ENCODE measurements at places on chromosomes 12 and 14.
A peak's percentile ranks its signal among the peaks of the same experiment; 100 is the strongest.

GRCh38 chr12:52636592-52637258, 15.3 kb downstream of the KRT2 start:
- DNase-seq: peak; percentile 20

DNA sequence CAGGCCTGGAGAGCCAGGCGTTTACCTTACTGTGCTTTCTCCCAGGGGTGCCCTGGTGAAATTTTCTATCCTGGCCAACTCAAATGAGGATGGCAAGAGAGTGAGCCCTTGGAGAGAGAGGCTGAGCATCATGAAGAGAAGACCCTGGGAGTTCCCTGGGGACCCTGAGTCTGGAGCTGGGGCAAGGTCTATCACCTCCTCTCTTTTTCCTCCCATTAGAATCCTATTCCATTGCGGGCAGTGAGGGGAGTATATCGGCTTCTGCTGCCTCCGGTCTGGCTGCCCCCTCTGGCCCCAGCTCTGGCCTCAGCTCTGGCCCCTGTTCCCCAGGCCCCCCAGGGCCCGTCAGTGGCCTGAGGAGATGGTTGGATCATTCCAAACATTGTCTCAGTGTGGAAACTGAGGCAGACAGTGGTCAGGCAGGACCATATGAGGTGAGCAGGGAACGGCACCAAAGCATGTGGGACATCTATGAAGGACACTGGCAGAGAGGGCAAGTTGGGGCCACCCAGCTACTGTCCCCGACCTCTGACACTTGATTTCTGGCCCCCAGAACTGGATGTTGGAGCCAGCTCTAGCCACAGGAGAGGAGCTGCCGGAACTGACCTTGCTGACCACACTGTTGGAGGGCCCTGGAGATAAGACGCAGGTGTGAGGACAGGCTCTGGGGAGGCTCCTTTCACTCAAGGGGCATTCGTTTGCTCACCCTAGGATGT, 1.6 kb downstream of the ARHGEF25 start:
- no peak for DNase-seq

DNA sequence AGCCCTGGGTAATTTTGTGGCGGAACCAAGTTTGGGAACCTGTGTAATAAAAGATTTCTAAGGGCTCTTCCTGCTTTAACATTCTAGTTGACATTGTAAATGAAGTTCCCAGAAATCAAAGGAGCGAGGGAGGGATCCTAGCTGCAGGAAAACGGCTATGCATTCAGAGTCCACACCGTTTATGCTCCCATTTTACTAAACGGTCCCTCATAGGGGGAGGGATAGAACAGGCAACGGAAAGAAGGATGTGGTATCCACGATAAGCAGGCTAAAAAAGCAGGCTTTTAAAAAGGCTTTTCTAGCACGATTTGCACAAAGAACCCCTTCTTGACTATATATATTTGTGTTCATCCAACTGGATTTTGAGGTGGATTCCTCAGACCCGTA, 559 bp downstream of the SYNJ2BP start:
- DNase-seq: no peak

DNA sequence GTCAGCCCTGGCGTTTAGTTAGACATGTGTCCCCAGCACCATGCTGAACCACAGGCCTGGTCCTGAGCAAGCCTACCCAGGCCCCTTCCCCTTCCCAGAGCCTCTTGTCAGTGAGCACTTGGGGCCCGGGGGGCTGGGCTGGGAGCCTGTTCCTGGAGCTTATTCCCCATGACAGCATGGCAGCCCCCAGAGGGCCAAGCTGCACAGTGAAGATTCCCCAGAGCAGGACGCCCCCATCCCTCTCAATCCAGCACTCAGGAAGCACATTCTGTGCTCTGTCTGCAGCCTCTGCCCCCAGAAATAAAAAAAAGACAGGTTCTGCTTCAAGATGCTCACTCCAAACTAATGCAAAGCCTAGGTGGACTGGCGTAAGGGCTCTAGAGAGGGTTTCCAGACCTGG, 117.3 kb downstream of the LGMN start:
- no peak for DNase-seq

DNA sequence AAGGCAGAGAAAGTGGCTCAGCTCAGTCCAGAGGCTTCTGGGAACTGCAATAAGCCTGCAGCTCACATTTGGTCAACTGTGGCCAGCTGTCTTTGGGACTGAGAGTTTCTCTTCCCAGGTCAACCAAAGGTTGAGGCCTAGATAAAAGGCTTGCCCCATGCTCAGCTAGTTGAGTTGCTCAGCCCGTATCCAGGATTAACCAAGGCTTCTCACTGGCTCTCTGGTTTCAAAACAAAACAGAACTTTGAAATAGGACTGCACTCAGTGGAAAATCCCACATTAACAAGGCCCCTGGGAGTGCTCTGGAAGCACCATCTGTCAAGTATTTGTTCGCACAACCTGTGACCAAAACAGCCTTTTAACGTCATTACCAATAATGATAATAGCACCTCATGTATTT, 40.3 kb upstream of the NUAK1 start:
- DNase-seq: no peak

DNA sequence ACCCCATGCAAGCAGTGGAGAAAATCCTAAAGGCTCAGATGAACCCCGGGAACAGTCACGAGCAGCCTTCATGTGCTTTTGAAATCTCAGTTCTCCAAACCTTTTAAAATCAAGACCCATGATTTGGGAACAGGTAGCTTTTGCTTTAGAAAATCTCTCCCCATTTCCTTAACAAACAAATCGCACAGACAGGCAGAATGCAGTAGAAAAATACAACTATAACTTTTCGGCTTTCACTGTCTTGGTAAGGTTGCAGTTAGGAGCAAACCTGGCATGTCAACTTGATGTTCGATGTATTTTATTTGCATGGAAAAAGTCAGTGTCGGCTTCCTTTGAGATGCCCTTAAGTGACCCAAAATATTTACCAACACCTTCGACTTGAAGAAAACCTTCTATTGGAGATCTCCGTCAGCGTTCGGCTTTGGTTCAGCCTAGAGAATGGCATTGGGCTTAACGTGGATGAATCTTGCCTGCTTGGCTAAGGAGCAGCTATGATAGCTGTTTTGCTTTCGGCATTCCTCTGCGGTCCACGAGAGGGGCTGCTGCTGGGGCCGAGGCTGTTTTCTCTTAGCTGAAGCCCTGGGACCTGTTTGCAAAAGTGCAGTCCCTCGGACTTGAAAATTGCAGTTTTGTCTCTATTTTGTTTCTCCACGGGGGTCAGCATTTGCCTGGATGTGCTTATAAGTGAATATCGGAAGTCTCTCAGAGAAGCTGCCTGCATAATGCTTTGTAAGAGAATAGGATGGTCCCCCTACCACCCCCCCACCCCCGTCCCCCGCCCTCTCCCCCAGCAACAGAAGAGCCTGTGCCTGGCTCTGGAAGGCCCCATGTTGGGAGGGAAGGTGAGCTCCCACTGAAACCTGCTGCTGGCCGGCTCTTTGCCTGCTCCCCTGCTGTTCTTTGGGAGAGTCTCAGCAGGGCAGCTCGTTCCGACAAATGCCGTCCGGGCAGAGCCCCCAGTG, 122.8 kb downstream of the AACS start:
- no peak for DNase-seq

DNA sequence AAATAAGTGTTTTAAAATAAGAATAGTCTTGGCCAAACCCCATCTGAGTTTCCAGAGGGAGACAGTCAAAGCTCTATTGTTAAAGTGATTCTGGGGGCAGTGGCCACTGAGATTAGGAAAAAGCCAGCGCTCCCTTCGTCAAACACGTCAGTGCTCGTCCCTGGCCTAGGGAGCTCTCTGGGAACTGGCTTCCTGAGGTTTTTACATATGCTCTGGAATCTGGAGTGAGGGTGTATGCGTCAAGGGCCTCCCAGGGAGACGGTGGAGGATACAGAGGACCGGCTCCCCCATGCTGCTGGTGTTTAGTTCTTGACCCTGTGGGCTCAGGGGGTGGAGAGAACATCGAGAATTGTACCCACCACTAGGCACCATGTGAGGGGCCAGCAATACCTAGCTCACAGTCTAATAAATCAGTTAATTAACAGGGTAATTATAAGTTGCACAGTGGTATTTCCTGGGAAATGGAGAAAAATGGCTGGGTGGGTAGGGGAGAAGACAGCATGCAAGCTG, 87.0 kb downstream of the SLC25A47 start:
- DNase-seq: no peak

GRCh38 chr14:103378038-103378854, 7.0 kb upstream of the MARK3 start:
- DNase-seq: no peak

- no peak for DNase-seq
Measured at GRCh38 chr14:92494512-92494911, 19.1 kb upstream of the RIN3 start.

DNA sequence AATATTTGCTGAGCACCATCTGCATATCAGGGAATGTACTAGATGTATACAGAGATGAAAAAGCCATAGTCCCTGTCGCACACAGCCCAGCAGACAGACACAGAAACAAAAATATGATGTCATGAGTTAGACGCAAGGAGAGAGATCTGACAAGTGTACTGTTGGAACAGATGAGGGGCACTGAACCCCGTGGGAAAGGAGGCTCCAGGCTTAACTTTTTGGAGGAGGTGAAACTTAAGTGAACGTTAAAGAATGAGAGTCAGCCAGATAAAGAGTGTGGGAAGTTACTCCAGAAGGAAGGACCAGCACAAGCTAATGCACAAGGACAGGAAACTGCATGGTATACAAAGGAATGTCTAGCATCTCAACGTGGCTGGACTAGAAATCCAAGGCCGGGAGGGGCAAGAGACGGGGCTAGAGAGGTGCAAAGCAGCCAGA, 2.5 kb upstream of the ACTN1 start:
- no peak for DNase-seq

- DNase-seq: no peak
Measured at GRCh38 chr12:68240079-68240478, 13.3 kb downstream of the IL22 start.

- no peak for DNase-seq
Measured at GRCh38 chr14:34029921-34030334, 79.1 kb upstream of the EGLN3 start.

DNA sequence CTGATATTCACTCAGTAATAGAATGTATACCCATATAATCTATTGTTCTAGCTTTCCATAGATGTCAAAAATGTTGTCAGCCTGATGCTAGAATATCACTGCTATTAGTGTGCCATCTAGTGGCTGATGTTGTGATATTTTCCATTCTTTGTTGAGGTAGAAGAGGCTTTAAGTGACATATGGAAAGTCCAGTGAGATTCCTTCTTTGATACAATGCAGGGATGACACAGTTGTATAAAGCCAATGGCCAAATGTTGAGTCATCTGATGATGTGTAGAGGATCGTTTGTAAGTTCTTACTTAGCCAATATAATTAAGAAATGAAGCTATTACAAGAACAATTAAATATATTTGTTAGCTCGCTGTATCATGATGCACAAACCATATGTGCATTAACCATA, 58.1 kb upstream of the PCED1B start:
- DNase-seq: no peak

- DNase-seq: no peak
Measured at GRCh38 chr14:104792101-104792884, 3.3 kb downstream of the AKT1 start.

- no peak for DNase-seq
Measured at GRCh38 chr12:1934831-1935230, 16.4 kb upstream of the CACNA2D4 start.
